ENCODE measurements at places on chromosomes 4 and X. TPM values are rescaled to one million over a fixed set of nuclear protein-coding genes. Genes with fewer than 3 reads are reported as not detected.

TRIM75 gene
- total RNA-seq: not detected

SH3D19 gene
- 38.4 TPM for total RNA-seq

WDR17 gene
- total RNA-seq: 5.1 TPM

GPR119 gene
- 3.1 TPM for total RNA-seq

MAGEA3 gene
- total RNA-seq: not detected

DUX4 gene
- total RNA-seq: not detected

F9 gene
- not detected for total RNA-seq

TCEAL2 gene
- 7.2 TPM for total RNA-seq

GAGE12G gene
- total RNA-seq: not detected

NHSL2 gene
- total RNA-seq: 3.4 TPM

ANXA3 gene
- total RNA-seq: 123 TPM

KLHL2 gene
- 22.1 TPM for total RNA-seq

TRIM2 gene
- 52.5 TPM for total RNA-seq

POU4F2 gene
- total RNA-seq: 0.17 TPM

KCND1 gene
- total RNA-seq: 8.2 TPM

HGFAC gene
- 6.7 TPM for total RNA-seq

MXRA5 gene
- 2.0 TPM for total RNA-seq

SYN1 gene
- total RNA-seq: 6.7 TPM

ENPP6 gene
- not detected for total RNA-seq

AFF1 gene
- 89.3 TPM for total RNA-seq

AR gene
- 1.4 TPM for total RNA-seq

SLC6A14 gene
- total RNA-seq: 0.51 TPM

PHOX2B gene
- not detected for total RNA-seq

HAUS3 gene
- total RNA-seq: 18.1 TPM

GPR82 gene
- total RNA-seq: not detected

EVC2 gene
- 14.1 TPM for total RNA-seq

Data from progenitor cell of endocrine pancreas (in vitro differentiated cells).